Stimulated activated CD8-positive, alpha-beta memory T cell treated with anti-CD3 and anti-CD28 coated beads, Interleukin-7, amount 100 ng/mL, for 1 hour (primary cell): ENCODE measurements at places on chromosomes 12 and 14.

GRCh38 chr12:88816201-88816600 is 235.9 kb upstream of the KITLG start:
- no peak for DNase-seq

- no peak for DNase-seq
Observed at GRCh38 chr12:122087431-122088178, 9.0 kb downstream of the MLXIP start.

GRCh38 chr14:83520837-83521236 is 1987.2 kb upstream of the SEL1L start:
- DNase-seq, result no peak

DNA sequence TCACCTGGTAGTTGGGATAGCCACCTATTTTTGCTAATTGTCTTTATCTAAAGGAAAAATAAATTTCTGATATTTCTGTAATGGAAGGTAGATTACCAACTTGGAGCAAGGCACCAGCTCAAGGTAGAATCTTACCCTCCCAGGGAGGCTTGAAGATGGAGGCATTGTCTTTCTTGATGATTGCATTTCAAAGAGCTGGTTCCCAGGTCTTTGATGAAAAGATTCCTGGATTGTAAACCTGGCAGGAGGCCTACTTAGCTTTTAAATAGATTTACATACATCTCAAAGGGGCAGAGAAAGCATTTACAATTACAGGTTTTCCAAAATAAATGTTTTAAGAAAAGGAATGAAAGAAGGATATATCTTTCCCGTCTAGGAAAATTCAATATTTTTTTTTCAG is 729.2 kb downstream of the LRFN5 start:
- no peak for DNase-seq

DNA sequence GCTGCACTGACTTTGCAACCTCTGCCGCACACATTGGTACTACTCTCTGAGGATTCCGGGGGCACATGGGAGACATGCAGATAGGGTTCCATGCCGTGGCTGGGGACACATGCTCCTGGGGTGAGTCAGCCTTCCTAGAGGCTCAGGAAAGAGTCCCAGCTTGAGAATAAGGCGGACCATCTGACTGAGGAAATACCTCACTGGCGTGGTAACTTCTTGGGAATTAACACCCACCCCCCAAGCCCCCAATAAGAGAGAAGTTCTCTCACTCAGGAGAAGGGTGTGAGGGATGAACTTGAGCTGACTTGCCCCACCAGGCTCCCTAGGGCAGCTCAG is 23.2 kb downstream of the PLXNC1 start:
- no peak for DNase-seq
